ENCODE measurements at places on chromosomes 11 and 22.

GRCh38 chr11:17770048-17770652 lies 35.6 kb downstream of the KCNC1 start:
- no peak for DNase-seq

GRCh38 chr11:29750392-29750791 lies 266.4 kb downstream of the KCNA4 start:
- no peak for DNase-seq

DNA sequence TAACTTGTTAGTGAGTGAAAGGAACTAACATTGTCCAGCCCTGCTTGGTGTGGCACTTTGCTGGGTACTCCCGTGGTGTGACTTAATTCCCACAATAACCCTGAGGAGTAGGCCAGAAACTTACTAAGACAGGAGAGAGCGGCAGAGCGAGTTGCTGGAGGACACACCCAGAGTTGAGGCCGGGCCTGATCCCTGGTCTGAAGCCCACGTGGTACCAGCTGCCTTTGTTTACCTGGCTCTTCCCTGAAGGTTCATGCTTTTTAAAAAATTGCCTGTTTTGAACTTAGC lies 594 bp downstream of the MPST start:
- no peak for DNase-seq

- no peak for DNase-seq
Observed at GRCh38 chr11:86442420-86442819, 67.7 kb downstream of the CCDC81 start.

GRCh38 chr11:2867722-2868505 lies 17.7 kb downstream of the CDKN1C start:
- no peak for DNase-seq

- DNase-seq, result no peak
Observed at GRCh38 chr11:57203359-57203758, 21.6 kb downstream of the LRRC55 start.

All from stimulated activated CD4-positive, alpha-beta T cell treated with anti-CD3 and anti-CD28 coated beads, Interleukin-4, amount 100 ng/mL, for 24 hours (primary cell).